ENCODE measurements at places on chromosomes 3 and 15. TPM values are rescaled to one million over a fixed set of nuclear protein-coding genes. Genes with fewer than 3 reads are reported as not detected.

DNA sequence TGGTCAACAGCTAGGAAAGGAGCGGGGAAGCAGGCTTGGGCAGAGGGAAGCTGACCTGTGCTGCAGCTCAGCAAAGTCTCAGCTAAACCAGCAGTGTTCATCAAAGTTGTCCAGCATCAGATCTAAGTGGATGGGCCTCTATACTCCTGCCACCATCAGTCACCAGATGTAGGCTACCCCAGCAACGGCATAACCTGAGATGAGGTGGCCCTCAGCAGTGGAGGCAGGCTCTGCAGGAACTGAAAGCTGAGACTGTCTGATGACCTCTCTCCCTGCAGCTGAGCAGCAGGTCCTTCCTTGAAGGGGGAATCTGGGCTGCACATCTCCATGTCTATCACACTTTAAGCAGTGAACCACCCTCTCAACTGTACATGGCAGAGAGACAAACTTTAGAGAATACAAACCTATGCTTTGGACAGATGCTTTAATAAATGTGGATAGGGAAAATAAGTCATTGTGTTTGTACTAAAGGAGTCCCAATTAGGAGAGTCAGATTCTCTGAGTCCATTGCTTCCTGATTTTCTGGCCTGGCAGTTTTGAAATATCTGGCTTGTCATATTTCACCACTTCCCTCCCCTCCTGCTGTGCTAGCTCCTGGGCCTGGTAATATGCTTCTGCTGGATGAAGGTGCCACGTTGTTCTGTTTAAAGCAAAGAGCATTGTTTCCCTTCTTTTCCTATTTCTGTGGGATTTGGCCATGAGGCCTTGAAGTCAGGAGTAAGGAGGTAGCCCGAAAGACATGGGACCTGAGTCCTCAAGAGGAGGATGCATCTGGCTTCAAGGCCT lies 11.1 kb upstream of the PSTPIP1 start:
- no peak for DNase-seq

SLCO2A1 gene
- 0.78 TPM for total RNA-seq

- no peak for DNase-seq
These were observed 36.6 kb upstream of the SLC22A13 start for GRCh38 chr3:38229036-38229435.

MORC1 gene
- total RNA-seq: 0.31 TPM

DNA sequence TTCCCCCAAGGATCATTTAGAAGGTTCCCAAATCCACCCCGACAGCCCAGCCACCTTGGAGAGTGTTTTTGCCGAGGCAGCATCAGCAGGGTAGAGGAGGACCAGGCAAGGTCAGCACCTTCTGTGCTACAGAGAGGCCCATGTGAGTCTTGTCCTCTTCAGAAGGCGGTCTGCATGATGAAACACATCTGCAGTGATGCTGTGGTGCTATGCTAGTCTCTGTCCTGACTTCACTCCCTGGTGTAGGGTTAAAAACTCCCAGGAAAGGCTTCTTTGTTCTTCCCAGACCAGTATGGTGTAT lies 87.9 kb downstream of the ITPR1 start:
- DNase-seq: no peak

SRPRB gene
- 32.8 TPM for total RNA-seq

DNA sequence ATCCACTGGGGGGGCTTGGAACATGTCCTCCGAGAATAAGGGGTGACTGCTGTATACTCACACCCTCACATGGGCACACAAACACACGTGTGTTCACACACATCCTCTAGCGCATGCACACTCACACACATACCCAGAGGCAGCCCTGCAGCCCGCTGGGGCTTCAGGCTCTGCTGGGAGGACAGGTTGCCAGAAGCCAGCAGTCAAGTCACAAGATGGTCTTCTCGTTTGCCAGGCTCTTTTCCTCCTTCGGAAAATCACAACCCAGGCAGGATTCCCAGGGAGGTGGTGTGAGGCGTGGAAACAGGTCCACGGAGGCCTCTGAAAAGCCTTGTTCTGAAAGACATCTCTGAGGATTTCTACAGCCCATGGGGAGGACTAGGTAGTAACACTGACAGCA lies 26.8 kb downstream of the MEGF11 start:
- no peak for DNase-seq

GRCh38 chr15:74626752-74627692 lies 11.4 kb downstream of the CLK3 start:
- DNase-seq: no peak

DNA sequence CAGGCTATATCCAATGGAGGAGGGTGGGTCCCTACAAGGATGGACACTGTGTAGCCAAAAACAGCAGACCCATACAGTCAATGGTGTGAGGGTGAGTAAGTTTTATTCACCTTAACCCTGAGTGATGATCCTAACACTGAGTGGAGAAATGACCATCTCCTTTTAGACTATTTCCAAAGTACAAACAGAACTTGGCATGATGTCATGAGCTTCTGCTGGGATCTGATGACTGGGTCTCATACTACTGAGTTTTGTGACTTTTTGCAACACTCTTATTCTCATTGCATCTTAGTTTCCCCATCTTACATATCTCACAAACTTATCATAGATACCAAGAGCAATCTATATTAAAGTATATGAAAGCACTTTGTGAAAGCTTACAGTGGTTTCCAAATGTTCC lies 330.3 kb upstream of the CFAP20DC start:
- DNase-seq: no peak

LCTL gene
- 0.16 TPM for total RNA-seq

DNA sequence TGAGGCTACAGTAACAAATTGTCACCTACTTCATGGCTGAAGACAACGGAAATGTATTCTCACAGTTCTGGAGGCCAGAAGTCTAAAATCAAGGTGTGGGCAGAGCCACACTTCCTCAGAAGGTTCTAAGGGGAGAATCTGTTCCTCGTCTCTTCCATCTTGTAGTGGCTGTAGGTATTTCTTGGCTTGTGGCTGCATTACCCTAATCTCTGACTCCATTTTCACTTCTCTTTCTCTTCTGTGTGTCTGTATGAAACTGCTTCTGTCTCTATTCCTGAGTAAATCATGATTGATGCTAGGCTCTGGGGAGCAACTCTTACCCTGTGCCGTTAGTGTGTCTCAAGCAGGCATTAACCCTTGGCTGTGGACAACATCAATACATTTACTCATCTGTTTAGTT lies 164.7 kb downstream of the SQOR start:
- no peak for DNase-seq

DNA sequence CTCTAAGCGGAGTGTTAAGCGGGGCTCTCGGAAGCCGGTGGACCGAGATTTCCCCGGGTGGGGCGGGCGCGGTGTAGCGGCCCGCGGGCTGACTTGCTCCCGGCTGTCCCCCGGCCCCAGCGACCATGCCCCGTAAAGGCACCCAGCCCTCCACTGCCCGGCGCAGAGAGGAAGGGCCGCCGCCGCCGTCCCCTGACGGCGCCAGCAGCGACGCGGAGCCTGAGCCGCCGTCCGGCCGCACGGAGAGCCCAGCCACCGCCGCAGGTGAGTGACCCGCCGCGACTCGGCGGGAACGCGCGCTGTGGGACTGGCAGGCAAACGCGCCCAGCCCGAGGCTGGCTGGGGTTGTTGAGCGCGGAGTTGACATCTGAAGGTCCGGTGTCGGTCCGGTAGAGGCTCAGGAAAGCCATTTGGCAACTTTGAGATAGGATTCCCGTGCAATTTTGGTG lies 1.3 kb downstream of the SMC4 start:
- DNase-seq: no peak

SYNPR gene
- total RNA-seq: 56.5 TPM

- no peak for DNase-seq
These were observed 785 bp upstream of the IFT57 start for GRCh38 chr3:108222853-108223565.

GRCh38 chr15:44082558-44083157 lies 112.4 kb downstream of the FRMD5 start:
- no peak for DNase-seq

PSMA4 gene
- total RNA-seq: 121 TPM

DNA sequence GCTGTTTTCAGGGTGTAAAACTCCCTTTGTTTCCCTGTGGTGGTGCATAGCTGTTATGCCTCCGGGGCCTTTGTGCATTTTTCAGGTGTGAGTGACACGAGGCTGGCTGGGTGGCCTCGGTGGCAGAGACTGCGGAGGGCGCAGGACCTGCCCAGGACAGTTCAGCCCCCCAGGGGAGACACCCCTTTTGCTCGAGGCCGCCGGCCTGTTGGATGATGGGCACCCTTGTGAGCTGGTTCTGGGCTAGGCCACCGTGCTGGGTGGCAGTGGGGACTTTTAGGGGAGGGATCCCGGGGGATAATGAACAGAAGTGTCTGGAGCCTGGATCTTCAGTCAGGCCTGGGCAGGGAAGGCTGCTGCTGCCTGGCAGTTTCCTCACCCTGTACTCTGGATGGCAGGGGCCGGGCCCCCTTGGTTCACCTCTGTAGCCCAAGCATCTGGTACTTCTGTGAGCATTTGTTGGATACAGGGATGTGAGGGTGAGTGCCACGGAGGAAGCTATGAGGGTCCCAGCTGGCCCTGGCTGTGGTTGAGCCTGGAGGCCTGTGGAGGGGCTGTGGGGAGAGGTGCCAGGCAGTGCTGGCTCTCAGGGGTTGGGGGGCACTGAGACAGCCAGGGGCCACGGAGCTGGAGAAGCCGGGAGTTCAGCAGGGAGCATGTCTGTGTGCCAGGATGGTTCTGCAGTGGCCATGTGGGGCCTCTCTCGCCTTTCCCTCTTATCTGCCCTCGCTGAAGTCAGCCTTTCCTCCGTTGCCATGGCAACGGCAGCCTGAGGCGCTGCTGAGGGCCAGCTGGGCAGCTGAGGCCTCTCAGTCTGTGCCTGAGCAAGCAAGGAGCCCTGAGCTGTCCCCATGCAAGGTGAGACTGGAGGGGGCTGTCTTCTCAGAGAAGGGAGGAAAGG lies 49.0 kb downstream of the KY start:
- DNase-seq: peak; percentile 70

DNA sequence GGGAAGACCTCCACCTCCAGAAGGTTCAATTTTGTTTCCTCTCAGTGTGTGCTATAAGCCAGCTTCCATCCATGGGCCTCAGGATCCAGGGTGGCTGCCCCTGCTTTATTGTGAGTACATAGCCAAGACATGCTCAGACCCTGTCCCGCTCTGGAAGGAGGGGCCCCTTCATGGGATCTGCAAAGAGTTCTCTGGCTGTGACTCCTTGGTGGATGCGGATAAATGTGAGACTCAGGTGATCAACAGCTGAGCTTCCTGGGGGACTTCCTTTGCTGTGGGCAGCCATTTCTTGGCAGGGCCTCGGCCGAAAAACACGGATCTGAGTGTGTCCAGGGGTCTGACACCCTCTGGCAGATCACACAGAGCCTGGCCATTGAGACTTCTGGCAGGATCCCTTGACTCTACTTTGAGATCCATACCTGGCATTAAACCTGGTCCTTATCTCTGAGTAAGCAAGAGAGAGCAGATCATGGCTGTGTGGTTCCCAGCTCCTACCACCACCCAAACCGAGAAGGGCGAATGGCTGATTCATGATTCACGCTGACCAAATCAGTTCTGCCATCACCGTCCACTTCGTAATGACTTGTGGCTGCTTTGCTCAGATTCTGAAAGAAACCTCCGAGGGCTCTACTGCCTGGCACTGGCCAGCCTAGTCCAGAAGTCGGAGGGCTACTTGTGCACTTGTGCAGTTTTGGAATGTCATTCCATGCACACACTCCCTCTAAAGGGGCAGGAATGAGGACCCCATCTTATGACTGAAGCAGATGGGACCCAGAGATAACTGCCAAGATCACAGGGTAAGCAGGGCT lies 68.1 kb downstream of the SENP2 start:
- DNase-seq: no peak

DNA sequence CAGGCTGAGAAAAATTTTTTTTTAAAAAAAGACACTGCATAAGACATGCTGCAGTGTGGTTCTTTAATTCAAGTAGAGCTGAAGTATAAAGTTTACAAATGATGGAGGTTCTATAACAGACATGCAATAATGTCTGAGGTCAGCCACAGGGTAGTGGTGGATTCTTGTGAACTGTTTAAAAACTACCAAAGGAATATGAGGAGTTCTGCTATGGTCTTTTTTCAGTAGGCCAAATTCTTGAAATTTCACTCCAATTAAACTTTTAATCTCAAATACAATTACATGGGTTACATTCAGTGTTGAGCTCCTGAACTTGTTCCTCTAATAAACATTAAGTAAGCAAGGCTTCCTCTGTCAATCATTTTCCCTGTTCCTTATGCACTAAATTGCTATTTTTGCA lies 122.7 kb downstream of the PLD1 start:
- DNase-seq: no peak

GRCh38 chr3:128430301-128430700 lies 36.4 kb downstream of the DNAJB8 start:
- no peak for DNase-seq

DNA sequence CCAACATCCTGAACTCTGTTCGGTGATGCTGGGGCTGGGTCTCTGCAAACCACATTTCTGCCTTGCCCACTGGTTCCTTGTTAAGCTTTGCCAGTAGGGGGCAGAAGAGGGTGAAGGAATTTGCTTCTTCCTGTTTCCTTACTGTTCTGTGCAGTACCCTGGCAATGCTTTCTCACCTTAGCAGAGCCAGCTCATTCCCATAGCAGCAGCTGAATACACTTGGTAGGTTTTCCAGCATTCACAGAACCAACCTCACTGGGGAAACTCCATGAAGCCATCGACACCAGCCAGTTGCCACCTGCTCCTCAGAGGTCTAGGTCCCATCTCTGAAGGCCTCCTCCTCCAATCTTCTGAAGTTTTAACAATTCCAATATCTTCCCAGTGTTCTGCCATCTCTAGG lies 308.4 kb downstream of the PDCD6IP start:
- no peak for DNase-seq

- DNase-seq: no peak
These were observed 2.4 kb upstream of the MAGI1 start for GRCh38 chr3:66041116-66041515.

DNA sequence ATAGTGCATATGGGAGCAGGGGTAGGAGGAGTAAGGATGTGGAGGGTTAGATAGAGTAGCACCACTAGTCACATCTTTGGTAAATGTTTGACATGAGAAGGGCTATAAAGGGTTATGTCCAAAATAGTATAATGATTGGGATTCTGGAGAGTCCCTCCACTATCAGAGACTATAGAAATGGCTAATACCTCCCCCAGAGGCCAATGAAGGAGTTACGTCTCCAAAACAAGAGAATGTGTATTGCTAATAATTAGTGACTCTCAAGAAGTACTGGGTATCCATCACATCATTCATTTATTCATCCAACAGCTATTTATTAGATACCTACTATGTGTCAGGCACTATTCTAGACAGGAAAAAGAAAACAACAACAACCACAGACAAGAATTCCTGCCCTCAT lies 203.7 kb upstream of the UMPS start:
- no peak for DNase-seq

DNA sequence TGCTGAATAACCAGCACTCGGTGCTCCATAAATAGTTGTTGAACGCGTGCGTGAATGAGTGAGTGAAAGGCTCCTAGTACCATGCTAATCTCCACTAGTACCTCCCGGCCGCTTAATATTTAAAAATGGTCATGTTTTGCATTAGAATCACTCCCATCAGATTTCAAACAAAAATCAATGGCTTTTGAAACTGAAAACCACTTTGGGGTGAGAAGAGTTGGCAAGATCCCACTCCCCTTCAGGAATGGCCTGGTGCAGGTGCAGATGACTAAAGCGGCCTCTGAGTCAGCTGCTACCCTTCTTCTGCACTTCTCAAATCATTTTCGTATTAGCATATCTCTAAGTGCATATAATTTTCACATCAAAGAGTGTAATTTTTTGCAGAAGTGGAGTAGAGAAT lies 425.3 kb upstream of the PROK2 start:
- no peak for DNase-seq

GRCh38 chr15:32659340-32660155 lies 18.0 kb downstream of the SCG5 start:
- no peak for DNase-seq

GRCh38 chr3:111781561-111782446 lies 77.3 kb upstream of the PHLDB2 start:
- no peak for DNase-seq

IMPG2 gene
- 3.0 TPM for total RNA-seq

- no peak for DNase-seq
These were observed 5.3 kb downstream of the CCR5AS start for GRCh38 chr3:46401579-46401978.
